Fibroblast of gingiva (primary cell): ENCODE measurements at places on chromosomes 3 and 15.
A peak's percentile ranks its signal among the peaks of the same experiment; 100 is the strongest.

DNA sequence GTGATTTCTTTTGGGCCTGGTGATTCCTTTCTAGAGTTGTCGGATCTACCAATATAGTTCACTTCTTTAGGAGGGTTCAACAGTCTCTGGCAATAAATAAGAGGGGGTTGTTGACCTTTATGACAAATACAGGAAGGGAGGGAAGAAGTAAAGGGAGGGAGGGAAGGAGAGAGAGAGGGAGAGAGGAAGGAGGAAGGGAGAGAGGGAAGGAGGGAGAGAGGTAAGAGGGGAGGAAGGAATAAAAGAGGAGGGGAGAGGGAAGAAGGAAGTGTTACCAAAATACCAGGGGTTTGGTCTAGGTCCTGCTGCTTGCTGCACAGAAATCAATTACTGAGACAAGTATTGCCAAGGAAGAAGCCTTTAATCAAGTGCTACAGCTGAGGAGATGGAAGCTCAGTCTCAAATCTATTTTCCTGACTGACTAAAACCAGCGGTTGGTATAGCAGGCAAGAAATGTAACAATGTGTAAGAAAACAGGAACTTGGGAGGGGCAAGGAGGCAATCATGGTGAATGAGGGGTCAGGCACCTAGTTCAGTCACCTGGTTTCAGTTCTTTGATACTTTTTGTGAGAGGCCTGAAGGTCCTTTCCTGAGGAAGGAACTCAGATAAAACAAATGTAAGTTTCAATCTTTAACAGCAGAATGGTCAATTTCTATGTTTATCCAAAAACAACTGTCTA, 14.1 kb upstream of the TMEM40 start:
- DNase-seq, result no peak

DNA sequence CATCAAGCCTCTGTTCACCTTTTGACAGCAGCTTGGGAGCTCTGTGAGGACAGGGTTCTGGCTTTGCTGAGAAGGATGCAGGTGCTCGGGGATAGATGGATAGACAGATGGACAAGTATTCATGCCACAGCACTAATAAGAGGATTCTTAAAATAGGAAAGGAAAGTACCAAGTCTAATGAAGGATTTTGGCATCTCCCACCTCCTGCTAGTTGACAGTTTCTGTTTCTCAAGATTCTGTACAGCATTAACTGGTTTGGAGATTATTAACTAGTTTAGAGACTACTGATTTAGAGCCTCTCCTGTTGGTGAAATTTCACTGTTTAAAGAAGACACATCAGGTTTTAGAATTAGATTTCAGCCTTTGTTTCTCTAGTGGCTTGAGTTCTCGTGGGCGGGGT, 152.3 kb downstream of the CACNA1D start:
- no peak for DNase-seq

- no peak for DNase-seq
Measured at GRCh38 chr3:168044049-168044448, 51.7 kb downstream of the GOLIM4 start.

- DNase-seq, result no peak
Measured at GRCh38 chr3:156602424-156602823, 47.5 kb upstream of the SSR3 start.

GRCh38 chr3:169246158-169246557, 417.4 kb downstream of the MECOM start:
- no peak for DNase-seq

GRCh38 chr3:20054549-20054987, 14.3 kb downstream of the KAT2B start:
- DNase-seq, result peak; percentile 80

DNA sequence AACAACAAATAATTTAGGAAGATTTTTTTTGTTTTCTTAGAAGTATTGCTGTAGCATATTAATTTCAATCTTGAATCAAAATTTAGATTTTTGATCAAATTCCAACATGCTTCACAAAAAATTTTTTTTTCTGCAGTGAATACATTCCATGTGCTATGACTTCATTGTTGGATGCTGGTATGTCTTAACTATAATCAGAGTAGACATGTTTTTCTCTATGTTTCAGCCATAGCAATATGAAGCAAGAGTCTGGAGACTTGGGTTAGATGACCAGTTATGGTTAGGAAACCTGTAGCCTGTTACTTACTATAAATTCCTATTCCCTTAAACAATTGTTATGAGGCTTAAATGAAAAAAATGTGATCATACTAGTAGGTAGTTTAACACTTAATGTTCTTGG, 176.1 kb upstream of the CHL1 start:
- DNase-seq, result peak; percentile 30

- peak; percentile 39 for DNase-seq
Measured at GRCh38 chr15:73564255-73564654, 68.9 kb downstream of the NPTN start.

DNA sequence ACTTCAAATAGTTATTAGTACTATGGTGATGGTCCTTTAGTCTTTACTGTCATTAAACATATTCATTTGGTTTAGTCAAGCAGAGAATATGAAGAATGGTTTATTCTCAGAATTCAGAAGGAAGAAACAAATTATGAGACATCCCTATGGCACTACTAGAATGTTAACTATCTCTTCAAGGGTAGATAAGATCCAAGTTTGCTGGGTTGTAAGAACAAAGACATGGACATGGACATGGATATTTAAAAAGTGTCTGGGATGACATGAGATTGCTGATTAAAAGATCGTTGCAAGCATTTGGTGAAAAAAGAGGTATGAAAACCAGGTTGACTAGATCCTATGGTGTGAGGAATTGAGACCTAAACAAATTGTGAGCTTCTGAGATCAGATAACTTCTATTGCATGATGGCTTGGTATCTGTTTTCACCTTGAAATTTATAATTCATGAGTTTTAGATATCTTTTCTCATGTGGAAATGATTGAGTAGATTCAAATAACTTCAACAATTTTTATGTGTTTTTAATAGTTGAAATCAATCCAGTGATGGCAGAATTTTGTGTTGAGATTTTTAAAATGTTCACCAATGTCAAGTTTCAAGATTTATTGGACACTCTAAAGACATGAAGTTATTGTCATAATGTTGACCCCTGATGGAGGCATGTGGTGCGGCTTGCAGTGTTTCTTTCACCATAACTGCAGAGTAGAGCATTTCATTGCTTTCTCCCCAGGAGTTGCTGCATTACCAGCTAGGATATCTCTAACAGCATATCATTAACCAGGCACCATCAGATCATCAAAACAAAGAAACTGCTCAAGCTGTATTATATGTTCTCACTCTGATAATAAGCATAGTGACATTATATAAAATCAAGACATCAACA, 72.6 kb downstream of the NAALADL2 start:
- no peak for DNase-seq

DNA sequence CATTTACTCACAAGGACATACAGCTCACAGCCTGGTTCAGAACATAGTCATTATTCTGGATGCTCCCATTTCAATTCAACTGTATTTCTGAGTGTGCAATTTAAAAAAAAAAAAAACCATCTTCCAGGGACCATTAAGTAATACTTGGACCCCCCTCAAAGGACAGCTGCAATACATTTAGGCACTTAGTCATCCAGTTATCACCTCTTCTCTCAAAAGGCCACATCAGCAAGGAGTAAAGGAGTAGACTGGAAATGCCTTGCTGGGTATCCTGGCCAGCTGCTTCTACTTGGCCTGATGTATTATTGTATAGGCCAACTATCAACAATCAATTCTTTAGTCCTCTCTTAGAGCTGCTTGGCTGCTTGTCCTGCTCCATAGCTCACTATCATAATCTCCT, 211.4 kb upstream of the SETMAR start:
- DNase-seq, result no peak

- DNase-seq, result no peak
Measured at GRCh38 chr3:130048726-130049125, 32.9 kb upstream of the ALG1L2 start.

- DNase-seq, result no peak
Measured at GRCh38 chr15:33768670-33769190, 199.6 kb upstream of the CHRM5 start.

DNA sequence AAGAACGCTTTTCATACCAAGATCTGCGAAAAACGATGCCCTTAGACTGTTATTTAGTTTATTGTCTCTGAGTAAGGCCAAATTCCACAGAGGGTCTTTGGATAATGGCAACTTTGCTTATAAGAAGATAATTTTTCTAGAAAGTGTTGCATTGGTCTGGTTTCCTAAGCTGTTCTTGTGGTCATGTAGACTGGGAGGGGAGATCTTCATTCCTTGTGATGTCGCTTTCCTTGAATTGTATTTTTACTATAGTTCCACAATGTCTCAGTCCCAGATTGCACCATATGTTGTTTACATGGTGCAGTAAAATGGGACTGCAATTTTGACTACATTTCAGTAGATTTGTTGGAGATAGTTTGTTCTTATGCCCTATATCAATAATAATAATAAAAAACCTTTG, 28.8 kb upstream of the ST3GAL6 start:
- DNase-seq, result no peak

GRCh38 chr15:95958382-95958781, 372.1 kb upstream of the NR2F2 start:
- DNase-seq, result no peak

GRCh38 chr15:95653361-95653805, 677.1 kb upstream of the NR2F2 start:
- DNase-seq, result no peak

DNA sequence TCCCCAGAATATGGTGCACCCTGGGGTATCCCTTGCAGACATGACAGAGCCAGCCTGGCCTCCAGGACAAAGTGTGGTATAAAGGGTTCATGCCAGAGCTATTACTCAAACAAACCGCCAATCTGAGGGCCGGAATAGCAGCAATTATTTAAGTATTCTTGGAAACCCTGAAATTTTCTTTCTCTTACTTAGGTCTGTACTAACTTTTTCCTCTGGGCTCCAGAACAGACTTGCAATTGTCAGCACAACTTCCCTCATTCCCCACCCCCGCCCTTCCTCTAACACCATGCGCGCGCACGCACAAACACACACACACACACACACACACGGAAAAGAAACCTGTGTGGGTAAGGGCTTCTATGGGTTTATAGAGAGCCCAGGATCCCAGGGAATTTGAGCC, 56.3 kb downstream of the ISG20 start:
- peak; percentile 18 for DNase-seq

DNA sequence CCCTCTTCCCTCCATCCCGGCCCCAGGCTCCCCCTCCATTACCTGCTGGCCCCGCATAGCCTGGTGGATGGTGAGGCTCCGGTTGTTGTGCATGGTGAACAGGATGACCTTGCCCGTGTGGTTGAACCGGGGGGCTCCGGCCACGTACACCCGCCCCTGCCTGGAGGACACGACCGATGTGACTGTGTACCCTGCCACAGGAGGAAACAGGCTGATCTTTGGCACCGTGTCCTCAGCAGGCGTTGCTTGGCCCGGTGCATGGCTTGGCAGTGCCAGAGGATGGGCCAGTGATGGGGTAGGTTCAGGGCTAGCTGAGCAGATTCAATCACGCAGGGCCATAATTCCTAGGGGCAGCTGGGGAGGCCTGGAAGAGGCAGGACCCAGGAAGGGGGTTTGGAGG, 58.1 kb downstream of the FEM1B start:
- no peak for DNase-seq

- peak; percentile 16 for DNase-seq
Measured at GRCh38 chr3:168424059-168424734, 328.5 kb upstream of the GOLIM4 start.

DNA sequence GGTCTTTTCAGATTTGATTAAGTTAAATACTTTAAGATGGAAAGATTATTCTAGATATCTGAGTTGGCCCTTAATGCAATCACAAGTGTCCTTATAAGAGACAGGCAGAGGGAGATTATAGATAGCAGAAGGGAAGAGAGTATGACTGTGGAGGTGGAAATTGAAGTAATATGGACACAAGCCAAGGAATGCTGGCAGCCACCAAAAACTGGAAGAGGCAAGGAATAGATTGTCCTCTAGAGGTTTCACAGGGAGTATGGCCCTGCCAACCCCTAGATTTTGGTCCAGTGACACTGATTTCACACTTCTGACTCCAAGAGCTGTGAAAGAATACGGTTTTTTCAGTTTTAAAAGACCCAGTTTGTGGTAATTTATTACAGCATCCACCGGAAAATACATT, 1498.7 kb upstream of the CADM2 start:
- no peak for DNase-seq

DNA sequence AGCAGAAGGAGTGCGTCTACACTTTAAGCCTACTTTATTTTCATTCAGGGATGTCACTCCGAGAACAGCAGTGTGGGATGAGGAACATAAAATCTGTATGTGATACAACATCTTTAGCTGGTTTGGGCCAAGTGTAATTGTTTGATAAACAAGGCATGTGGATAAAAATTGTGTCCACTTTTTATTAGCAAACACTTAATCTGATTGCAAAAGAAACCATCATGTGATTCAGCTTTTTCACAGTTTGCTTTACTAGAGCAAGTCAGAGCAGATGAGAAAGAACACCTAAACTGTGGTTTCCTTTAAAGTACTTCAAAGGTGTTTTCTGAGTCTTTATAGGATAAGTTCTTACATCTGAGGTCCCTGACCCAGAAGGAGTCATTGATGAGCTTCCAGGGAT, 237.9 kb downstream of the THSD4 start:
- no peak for DNase-seq

DNA sequence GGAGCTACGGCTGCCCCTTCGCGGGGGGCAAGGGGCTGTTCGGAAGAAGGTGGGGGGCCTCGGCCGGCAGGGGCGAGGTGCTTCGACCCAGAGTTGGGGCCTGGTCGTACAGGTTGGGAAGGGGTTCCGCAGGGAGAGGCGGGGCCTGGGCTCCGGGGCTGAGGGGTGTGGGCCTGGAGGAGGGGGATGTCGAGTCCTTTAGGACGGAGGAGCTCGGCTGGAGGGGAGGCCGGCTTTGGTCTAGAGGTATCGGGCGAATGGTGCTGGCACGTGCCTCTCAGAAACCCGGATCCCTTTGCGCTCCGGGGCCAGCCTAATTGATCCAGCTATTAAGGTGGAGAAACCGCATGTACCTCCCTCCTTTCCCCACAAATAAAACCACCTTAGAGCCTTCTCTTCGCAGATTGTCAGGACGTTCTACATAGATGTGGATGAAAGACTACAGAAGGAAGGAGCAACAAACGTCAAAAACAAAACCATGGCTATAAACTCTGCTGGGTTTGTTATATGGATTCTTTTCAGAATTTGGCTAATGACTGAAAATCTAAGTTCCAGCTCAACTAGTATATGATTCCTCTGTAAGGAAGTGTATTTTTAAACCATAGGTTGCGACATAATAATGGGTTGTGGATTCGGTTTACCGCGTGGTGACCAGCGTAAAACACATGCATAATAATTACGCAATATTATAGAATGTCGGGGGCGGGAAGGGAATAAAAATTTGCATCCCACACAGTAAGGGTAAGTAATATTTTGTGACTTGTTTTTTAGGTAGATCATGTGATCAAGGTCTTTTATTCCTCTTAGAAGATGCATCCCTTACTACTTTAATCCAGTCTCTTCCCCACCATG, 644 bp upstream of the NGLY1 start:
- peak; percentile 38 for DNase-seq
